Heart right ventricle (tissue), 16 donors: ENCODE measurements at places on chromosomes 13 and 19. TPM values are rescaled to one million over a fixed set of nuclear protein-coding genes. Genes with fewer than 3 reads are reported as not detected.

The SGCG gene
- total RNA-seq, result 102 TPM

The LIG4 gene
- 12.6 TPM for total RNA-seq

The KIR2DL3 gene
- not detected for total RNA-seq

The PALM gene
- 33.0 TPM for total RNA-seq

The FXYD3 gene
- not detected for total RNA-seq

The TYROBP gene
- 18.1 TPM for total RNA-seq

The IZUMO1 gene
- 0.12 TPM for total RNA-seq

The CLEC11A gene
- 11.9 TPM for total RNA-seq

The ZNF615 gene
- 10.4 TPM for total RNA-seq

DNA sequence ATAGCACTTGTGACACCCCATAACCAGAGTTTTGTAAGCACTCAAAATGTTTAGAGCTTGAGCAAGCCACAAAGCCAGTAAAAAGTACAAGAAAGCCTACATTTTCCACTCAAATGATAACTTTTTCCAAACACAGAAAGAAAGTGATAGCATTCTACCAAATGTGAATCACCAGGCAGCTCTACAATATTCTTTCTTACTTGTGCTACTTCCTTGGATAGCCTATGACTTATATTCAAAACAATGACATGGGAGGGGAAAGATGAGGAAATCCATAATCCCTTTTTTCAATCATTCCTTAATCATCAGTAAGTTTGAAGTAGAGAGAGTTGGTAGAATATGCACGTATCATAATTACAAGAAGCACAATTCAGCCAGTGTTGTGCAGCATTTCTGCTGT lies 650.8 kb upstream of the PCDH9 start:
- no peaks in the 10 kb centered on the region for H3K36me3 ChIP-seq
- no peaks in the 10 kb centered on the region for H3K27me3 ChIP-seq

DNA sequence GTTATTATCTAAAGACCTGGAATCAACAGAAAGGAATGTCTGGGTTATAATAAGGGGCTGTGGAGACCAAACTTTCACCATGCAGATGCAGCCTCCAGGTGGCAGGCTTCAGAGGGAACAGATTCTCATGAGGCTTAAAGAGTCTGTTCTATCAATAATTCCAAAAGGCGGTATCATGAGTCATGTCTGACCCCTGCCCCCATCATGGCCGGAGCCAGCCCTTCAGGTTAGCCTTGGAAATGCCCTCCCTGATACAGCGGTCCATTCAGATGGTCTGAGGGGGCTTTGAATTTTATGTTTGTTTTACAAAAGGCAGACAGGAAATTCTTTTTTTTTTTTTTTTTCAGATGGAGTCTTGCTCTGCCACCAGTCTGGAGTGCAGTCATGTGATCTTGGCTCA lies 21.7 kb upstream of the LAMP1 start:
- H3K4me1 ChIP-seq, result no peaks in the 10 kb centered on the region
- H3K36me3 ChIP-seq, result no peaks in the 10 kb centered on the region
- no peak overlapping the region for H3K4me3 ChIP-seq
- no peak overlapping the region for H3K27ac ChIP-seq
- DNase-seq, result no peak

- peaks cover 9% of the 10 kb centered on the region for H3K4me1 ChIP-seq
- H3K36me3 ChIP-seq, result peaks cover 41% of the 10 kb centered on the region
- no peak for DNase-seq
- peak overlapping the region; percentile 89 for H3K27ac ChIP-seq
These were observed 814 bp downstream of the ZNF211 start for GRCh38 chr19:57633832-57634131.

GRCh38 chr13:93559718-93560117 lies 333.1 kb downstream of the GPC6 start:
- DNase-seq, result no peak
- H3K4me3 ChIP-seq, result no peak overlapping the region
- no peaks in the 10 kb centered on the region for H3K4me1 ChIP-seq
- no peaks in the 10 kb centered on the region for H3K36me3 ChIP-seq
- H3K27me3 ChIP-seq, result no peaks in the 10 kb centered on the region

GRCh38 chr19:31352782-31353651 lies 3.8 kb upstream of the TSHZ3 start:
- peaks cover 15% of the 10 kb centered on the region for H3K4me1 ChIP-seq
- no peaks in the 10 kb centered on the region for H3K36me3 ChIP-seq
- no peak overlapping the region for H3K27ac ChIP-seq
- H3K27me3 ChIP-seq, result no peaks in the 10 kb centered on the region
- H3K4me3 ChIP-seq, result no peak overlapping the region

- no peak for DNase-seq
- H3K4me1 ChIP-seq, result no peaks in the 10 kb centered on the region
- no peak overlapping the region for H3K27ac ChIP-seq
- no peaks in the 10 kb centered on the region for H3K36me3 ChIP-seq
These were observed 43.5 kb upstream of the SHISA2 start for GRCh38 chr13:26095338-26095737.

GRCh38 chr13:43432958-43433357 lies 353.8 kb downstream of the ENOX1 start:
- peaks cover 28% of the 10 kb centered on the region for H3K4me1 ChIP-seq
- H3K36me3 ChIP-seq, result no peaks in the 10 kb centered on the region
- peak overlapping the region; percentile 4 for H3K27ac ChIP-seq
- H3K27me3 ChIP-seq, result no peaks in the 10 kb centered on the region

GRCh38 chr19:4474514-4475022 lies 2.5 kb downstream of the HDGFL2 start:
- peaks cover 8% of the 10 kb centered on the region for H3K4me1 ChIP-seq
- peaks cover 46% of the 10 kb centered on the region for H3K36me3 ChIP-seq
- DNase-seq, result no peak
- H3K27me3 ChIP-seq, result no peaks in the 10 kb centered on the region
- H3K27ac ChIP-seq, result no peak overlapping the region
- H3K4me3 ChIP-seq, result peak overlapping the region; percentile 7

DNA sequence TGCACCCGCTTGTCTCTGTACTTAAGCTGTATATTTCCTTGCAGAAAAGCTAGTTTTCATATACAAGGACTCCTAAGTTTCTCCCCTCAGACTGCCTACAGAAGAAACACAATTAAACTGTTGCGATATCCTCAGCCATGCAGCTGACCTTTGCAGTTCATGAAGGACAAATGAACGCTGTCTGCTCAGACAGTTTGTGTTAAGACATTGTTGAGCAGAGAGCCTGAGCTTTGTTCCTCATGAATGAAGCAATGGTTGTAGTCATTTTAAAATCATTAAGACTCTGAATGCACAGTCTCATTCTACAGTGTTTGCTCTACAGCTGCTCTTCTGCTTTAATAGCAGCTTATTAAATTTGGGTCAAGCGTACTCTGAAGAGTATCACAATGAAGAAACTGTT lies 23.2 kb upstream of the MAB21L1 start:
- H3K36me3 ChIP-seq, result no peaks in the 10 kb centered on the region
- no peak for DNase-seq
- no peak overlapping the region for H3K27ac ChIP-seq

GRCh38 chr13:49739498-49740187 lies 48.4 kb upstream of the EBPL start:
- H3K27me3 ChIP-seq, result no peaks in the 10 kb centered on the region
- peaks cover 25% of the 10 kb centered on the region for H3K36me3 ChIP-seq
- DNase-seq, result no peak
- no peaks in the 10 kb centered on the region for H3K4me1 ChIP-seq

- H3K4me1 ChIP-seq, result no peaks in the 10 kb centered on the region
- DNase-seq, result no peak
- no peaks in the 10 kb centered on the region for H3K27me3 ChIP-seq
- no peaks in the 10 kb centered on the region for H3K36me3 ChIP-seq
- H3K4me3 ChIP-seq, result no peak overlapping the region
These were observed 42.5 kb upstream of the SCEL start for GRCh38 chr13:77492982-77493381.

DNA sequence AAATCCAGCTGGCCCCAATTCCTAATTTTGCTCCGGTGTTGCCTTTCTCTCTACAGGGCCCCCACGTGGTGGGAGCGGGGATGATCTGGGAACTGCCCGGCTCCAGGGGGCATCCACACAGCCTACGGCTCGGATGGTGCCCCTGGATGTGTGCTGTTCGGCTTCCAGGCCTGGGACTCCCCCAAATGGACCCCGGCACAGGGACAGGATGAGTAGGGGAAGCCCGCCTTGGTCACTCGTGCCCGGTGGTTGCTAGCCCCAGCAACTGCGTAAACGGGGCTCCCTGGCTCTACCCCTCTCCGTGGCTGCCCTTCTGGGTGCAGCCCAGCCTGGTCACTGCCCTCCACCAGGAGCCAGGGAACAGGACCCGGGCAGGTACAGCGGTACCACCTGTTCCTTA lies 111.5 kb downstream of the TEX26 start:
- no peak for DNase-seq
- H3K4me1 ChIP-seq, result peaks cover 5% of the 10 kb centered on the region
- no peak overlapping the region for H3K4me3 ChIP-seq
- H3K27me3 ChIP-seq, result no peaks in the 10 kb centered on the region
- no peaks in the 10 kb centered on the region for H3K36me3 ChIP-seq

- no peak for DNase-seq
- no peak overlapping the region for H3K4me3 ChIP-seq
These were observed 6.2 kb downstream of the ILF3 start for GRCh38 chr19:10660346-10660745.

GRCh38 chr13:65789815-65790214 lies 1440.3 kb downstream of the PCDH9 start:
- no peaks in the 10 kb centered on the region for H3K27me3 ChIP-seq
- no peak overlapping the region for H3K27ac ChIP-seq
- no peaks in the 10 kb centered on the region for H3K4me1 ChIP-seq
- H3K4me3 ChIP-seq, result no peak overlapping the region
- no peaks in the 10 kb centered on the region for H3K36me3 ChIP-seq

DNA sequence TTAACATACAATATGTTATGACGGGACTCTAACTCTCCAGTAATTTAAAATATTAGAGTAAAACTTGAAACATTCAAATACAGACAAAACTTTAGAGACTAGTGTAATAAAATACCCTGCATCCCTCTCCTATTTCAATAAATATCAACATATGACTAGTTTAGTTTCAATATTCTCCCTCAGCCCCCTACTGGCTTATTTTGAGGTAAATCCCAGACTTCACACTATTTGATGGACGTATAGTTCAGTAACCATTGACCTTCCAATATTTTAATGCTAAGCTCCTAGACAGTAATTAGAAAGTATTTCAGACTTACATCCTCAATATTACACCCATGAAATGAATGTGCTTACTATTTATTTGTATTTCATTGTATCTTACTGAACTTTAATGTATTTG lies 180.7 kb upstream of the STARD13 start:
- no peak overlapping the region for H3K4me3 ChIP-seq
- H3K36me3 ChIP-seq, result no peaks in the 10 kb centered on the region
- H3K4me1 ChIP-seq, result no peaks in the 10 kb centered on the region

DNA sequence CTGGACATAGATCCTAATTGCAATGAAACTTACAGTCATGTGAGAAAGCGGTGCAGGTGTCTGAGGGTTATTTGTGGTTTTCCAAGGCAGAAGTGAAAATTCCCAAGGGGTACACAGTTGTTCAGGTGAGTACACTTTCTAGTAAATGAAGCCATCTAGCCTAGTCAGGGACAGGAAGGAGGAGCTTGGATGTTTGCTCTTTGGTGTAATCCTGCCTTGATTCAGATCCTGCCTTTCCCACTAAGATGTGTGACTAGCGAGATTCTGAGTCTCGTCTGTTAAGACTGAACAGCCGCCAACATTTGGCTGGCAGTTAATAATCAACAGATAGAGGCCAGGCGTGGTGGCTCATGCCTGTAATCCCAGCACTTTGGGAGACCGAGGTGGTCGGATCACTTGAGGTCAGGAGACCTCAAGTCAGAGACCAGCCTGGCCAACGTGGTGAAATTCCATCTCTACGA lies 2.5 kb downstream of the RPS9 start:
- H3K27me3 ChIP-seq, result no peaks in the 10 kb centered on the region
- H3K4me3 ChIP-seq, result peak overlapping the region; percentile 65

DNA sequence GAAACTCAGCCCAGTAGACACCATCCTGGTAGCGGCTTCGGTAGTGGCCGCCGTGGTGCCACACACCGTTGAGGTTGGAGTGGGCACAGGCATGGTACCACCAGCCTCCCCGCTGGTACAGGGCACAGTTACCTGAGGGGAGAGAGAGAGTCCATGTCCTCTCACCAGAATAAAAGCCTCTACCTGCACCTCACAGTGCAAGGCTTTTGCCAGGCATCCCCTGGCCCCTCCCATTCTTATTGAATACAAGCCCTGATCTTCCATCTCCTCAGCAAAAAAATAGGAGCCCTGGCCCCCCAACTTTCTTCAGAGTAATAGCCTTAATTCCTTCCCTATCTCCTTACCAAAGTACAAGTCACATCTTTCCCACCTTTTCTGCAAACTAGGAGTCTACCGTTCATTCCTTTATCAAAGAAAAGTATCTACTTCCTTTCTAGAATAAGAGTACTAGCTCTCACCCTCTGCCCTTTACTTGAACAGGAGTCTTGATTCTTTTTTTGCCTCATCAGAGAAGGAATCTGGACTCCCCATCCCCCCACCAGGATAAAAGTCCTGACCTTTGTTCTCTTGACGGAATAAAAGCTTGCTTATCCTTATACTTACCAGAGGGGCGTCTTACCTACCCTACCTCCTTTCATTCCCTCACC lies 6.7 kb downstream of the SHFL start:
- peaks cover 16% of the 10 kb centered on the region for H3K4me1 ChIP-seq
- peaks cover 37% of the 10 kb centered on the region for H3K36me3 ChIP-seq
- DNase-seq, result no peak
- no peak overlapping the region for H3K4me3 ChIP-seq
- no peak overlapping the region for H3K27ac ChIP-seq

DNA sequence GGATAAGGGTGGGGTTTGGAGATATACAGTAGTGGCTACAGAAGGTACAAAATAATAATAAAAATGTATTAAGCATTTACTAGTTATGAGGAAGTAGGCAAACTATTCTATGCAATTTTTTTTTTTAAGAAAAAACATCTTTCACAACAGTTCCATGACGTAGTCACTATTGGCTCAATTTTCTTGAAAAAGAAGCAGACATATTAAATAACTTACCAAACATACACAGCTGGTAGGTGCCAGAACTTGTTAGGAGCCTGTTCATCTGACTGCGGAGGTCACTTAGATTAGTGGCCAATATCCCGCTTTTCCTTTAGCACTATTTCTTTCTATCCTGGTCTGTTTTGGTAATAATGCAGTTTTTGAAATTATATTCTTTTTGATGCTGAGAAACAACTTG lies 593.5 kb downstream of the KCTD12 start:
- no peak overlapping the region for H3K4me3 ChIP-seq
- DNase-seq, result no peak
- H3K27ac ChIP-seq, result no peak overlapping the region
- H3K27me3 ChIP-seq, result no peaks in the 10 kb centered on the region
- peaks cover 6% of the 10 kb centered on the region for H3K4me1 ChIP-seq

GRCh38 chr13:76723551-76724232 lies 162.5 kb downstream of the KCTD12 start:
- H3K36me3 ChIP-seq, result no peaks in the 10 kb centered on the region
- peaks cover 53% of the 10 kb centered on the region for H3K4me1 ChIP-seq
- DNase-seq, result no peak
- H3K27me3 ChIP-seq, result no peaks in the 10 kb centered on the region
- H3K4me3 ChIP-seq, result no peak overlapping the region

DNA sequence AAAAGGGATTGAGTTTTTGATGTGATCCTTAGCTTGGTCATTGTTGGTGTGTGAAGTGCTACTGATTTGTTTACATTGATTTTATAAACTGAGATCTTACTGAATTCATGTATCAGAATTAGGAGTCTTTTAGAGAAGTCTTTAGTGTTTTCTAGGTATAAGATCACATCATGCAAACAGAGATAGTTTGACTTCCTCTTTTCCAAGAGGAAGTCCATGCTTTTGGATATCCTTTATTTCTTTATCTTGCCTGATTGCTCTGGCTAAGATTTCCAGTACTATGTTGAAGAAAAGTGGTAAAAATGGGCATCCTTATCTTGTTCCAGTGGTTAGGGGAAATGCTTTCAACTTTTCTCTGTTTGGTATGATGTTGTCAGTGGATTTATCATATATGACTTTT lies 561.2 kb upstream of the SLITRK1 start:
- no peaks in the 10 kb centered on the region for H3K4me1 ChIP-seq
- no peaks in the 10 kb centered on the region for H3K36me3 ChIP-seq
- no peaks in the 10 kb centered on the region for H3K27me3 ChIP-seq
- no peak for DNase-seq
- no peak overlapping the region for H3K27ac ChIP-seq
- H3K4me3 ChIP-seq, result no peak overlapping the region
